Stimulated activated CD8-positive, alpha-beta memory T cell treated with anti-CD3 and anti-CD28 coated beads, Interleukin-4, amount 100 ng/mL, for 1 hour (primary cell): ENCODE measurements at places on chromosomes 5 and 9.

GRCh38 chr9:93132946-93133680, 938 bp downstream of the NINJ1 start:
- no peak for DNase-seq

DNA sequence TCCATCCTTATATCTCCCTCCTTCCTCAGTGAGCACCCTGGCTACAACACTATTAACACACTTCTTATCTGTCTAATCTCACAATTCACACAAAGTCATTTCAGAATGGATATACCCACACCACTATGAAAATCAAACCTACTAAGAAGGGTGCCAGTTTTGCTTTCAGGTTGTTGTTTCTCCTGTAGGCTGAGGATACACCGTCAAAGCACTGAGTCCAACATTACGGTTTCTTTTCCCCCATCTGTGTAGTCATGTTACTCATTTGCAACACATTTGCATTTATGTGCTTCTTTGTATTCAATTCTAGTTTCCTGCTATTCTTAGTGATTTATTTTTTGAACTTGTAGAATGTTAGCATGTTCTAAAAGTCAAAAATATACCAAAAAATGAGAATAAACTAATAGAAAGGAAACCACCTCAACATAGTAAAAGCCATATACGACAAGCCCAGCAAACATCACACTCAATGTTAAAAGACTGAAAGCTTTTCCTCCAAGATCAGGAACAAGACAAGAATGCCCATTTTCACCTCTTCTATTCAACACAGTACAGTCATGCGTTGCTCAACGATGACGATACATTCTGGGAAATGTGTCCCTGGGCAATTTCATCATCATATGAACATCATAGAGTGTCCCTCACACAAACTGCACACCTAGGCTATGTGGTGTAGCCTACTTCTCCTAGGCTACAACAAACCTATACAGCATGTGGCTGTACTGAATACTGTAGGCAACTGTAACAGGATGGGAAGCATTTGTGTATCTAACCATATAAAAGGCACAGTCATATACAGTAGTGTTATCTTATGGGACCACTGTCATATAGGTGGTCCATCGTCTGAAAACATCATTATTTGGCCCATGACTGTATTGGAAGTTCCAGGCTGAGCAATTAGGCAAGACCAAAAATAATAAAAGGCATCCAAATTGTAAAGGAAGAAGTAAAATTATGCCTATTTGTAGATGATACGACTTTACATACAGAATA, 6.3 kb downstream of the ROR2 start:
- no peak for DNase-seq

DNA sequence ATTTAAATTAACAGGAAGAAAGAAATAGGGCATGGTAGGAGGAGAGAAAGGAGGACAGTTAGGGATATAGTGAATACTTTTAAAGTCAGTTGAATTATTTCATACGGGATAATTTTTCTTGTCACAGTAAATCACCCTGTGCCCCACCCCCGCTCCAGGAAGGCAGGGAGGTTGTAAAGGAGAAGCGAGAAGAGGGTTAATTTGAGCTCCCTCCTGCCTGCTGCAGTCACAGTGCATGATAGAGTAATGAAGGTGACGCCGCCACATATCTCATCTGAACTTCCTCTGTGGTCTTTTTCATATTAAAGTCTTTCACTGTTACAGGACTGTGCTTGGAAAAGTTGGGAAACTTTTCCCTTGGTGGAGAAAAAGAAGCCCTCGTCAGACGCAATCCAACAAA, 896 bp upstream of the PCSK5 start:
- no peak for DNase-seq

DNA sequence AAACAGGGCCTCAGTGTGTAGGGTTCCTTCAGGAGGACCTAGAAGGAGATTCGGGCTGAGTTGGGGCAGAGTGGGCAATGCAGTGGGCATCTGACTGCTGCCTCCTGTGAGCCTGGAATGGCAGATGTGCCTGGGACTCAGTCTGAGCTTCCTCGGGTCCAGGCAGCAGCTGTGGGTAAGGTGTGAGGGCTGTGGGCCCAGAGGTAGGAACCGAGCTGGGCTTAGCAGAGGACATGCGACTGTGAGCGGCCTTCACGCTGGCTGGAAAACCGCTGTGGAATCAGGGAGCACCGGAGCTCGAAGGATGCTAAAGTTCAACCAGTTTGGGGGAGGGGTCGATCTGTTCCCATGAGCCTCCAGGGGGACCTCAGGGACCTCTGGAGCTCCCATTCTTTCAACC, 137.0 kb downstream of the PAX5 start:
- no peak for DNase-seq

GRCh38 chr5:141003031-141003430, 36.8 kb downstream of the PCDHAC2 start:
- DNase-seq: no peak

- DNase-seq: no peak
Observed at GRCh38 chr5:76450054-76450453, 47.0 kb downstream of the IQGAP2 start.

- DNase-seq: no peak
Observed at GRCh38 chr5:98204798-98205197, 568.7 kb upstream of the RGMB start.

GRCh38 chr5:72452515-72453245, 54.5 kb downstream of the ZNF366 start:
- no peak for DNase-seq

DNA sequence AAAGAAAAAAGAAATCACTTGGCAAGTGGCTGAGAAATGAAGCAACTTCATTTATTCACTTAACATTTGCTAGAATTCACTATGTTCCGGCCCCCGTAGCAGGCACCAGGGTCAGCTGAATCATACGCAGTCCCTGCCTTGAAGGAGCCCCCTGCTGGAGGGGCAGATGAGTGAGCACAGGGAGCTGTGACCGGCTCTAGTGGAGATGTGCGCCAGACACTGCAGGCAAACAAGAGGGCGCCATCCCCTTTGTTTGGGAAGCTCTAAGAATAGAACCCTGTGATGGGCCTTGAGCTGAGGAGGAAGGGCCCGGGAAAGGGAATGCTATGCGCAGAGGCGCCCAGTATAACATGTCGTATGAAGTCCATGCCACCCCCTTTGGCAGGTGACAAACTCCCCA, 20.2 kb upstream of the RPL26L1 start:
- DNase-seq: no peak

DNA sequence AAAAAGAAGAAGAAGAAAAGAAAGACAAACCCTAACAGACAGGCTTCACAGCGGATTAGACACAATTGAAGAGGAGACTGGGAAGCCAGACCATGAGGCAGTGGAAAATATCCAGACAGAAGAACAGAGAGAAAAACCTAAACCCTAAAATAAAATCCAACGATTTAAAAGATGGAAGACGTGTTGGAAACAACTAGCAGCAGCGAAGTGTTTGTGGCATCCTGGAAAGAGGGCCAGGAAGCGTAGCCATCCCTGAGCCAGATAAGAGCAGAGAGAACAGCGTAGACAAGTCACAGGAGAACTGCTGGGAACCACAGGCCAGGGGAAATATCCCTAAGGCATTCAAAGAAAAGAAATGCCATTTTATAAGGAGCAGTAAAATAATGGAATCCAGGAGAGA, 39.7 kb upstream of the NKD2 start:
- DNase-seq: no peak

GRCh38 chr5:145858959-145859358, 13.9 kb downstream of the GRXCR2 start:
- DNase-seq: no peak

DNA sequence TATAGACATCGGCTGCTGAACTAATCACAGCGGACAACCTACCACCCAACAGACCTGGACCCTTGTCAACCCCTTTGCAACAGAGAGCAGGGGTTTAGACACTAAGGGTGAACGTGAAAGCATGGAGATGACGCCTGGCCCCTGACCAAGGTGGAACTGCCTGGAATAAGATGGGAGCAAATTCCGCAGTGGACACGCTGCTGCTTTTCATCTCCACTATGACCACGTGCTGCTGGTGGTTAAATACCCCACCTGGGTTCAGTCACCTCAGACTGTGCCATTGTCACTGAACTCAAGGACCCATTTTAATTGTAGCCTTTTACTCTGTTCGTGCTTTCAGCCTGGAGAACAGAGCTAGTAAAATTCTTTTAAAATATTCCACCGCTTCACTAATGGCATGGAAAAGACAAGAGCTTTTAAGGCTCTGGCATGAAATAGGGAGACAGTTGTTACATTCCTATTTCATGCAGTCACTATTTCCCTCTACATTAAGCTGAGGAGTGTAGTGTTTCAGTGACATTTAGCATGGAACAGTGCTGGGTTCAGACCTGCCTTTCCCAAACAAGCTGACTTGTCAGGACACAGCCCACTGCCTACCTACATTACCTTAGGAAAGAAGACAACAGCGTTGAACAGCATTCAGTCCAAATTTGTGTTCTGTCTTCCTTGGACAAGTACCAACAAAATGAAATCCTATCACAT, 96.8 kb downstream of the ANKRD18B start:
- no peak for DNase-seq

GRCh38 chr5:32889078-32889477, 178.0 kb downstream of the NPR3 start:
- no peak for DNase-seq

DNA sequence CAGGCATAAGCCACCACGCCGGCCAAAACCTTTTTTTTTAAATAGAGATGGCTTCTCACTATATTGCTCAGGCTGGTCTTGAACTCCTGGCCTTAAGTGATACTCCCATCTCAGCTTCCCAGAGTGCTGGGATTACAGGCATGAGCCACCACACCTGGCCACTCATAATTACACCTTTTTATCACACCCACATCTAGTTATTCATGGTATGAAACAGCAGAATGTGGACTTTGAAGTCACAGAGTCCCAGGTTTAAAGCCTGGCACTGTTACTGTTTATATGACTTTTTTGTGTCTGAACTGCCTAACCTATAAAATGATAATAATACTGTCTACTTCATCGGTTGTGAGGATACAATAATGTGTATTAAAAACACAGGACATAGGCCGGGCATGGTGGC, 23.1 kb downstream of the ZNF346 start:
- DNase-seq: no peak

- DNase-seq: no peak
Observed at GRCh38 chr9:137030006-137030405, 1.9 kb downstream of the FUT7 start.

DNA sequence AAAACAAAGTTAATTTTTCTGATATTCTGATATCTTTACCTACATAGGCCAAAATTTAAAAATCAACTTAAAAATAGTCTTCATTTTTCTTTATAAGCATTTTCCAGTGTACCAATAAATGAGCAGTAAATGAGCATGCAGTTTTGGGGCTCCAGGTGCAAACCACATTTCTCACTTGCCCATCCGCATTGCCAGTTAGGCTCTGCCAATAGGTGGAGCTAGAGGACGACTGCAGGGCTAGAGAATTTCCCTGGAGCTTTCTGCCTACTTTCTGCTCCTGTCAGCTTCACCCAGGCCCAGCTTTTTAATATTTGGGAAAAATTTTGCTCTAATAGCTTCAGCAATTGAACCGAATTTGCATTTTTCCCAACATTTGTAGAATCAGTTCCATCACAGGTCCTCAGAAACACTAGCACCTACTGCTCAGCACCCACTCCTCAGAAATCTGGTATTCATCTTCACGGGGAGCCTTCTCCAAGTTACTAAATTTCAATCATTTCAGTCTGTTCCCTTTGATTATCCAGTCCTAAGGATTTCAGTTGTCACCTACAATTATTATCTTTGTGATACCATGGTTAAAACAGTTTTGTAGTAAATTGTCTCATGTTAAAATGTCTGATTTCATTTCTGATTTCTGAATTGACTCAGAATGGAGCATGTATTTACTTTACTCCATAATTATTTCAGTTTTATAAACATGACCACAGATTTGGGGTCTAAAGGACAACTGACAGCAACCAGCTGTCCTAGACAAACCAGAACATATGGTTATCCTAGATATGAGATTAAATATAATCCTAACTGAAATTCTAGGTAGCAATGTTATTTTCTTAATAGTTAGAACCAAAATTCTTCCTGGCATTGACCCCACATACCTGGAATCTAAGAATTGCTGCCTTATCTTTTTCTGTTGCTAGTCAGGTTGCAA, 104.6 kb upstream of the FAM174A start:
- DNase-seq: no peak

DNA sequence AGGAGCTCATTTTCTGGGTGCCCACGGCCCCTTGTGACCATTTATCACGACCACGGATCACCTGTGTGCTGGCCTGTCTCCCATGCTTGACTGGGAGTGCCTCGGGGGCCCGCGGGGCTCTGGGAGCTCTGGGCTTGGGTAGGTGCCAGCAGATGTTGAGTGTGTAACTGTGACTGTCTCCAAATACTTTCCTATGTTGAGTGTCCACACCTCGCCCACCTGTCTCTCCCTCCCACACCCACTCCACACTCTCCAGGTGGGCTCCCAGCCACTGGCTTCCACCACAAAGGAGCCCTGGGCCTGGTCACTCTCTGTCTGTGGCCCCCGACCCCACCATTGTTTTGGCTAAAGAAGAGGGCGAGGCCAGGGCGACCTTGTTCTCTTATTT, 196.4 kb downstream of the CDK5RAP2 start:
- DNase-seq: no peak

DNA sequence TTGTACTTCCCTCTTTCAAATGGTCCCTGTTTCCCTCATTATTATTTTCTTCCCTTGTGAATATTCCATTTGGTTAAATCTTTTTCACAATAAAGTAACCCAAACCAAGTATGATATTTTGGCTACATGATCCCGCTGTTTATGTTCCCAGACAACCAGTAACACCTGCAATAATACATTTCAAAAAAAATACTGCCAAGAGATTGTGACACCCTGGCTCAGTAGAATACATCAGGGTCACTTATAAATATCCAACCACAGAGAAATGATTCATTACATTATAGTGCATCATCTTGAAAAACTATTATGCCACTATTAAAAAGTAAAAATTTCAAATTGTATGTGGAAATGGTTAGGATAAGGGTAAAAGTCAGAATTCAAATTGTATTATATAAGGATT, 7.2 kb upstream of the OXCT1 start:
- DNase-seq: no peak

DNA sequence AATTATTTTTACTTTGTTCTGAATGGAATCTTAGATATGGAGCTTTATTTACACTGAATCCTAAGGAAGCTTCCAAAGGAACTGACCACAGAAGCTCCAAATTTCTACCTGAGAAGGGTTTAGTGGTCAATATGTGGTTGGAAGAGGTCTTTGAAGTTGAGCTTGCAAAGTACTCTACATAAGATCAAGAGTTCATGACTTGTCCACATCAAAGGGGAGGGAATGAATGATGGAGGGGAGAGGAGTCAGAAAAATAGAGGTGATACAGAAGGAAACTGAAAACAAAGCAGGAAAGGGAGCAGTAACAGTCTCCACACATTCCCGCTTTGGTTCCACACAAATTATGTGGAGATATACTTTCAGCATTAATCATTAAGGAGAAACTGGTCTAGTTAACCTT, 450.9 kb downstream of the HINT1 start:
- DNase-seq: no peak

DNA sequence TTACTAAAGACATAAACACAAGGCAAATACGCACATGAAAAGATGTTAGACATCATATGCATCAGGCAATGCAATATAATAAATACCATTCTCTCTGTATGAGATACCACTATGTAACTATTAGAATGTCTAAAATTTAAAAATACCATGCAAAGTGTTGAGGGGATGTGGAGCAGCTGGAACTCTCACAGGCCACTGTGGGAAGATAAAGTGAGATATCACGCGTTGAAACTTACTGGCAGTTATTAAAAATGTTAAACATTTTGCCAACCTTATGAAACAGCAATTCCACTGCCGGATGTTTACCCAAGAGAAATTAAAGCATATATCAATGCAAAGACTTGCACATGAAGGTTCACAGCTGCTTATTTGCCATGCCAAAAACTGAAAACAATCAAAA, 556.7 kb downstream of the LRRC70 start:
- DNase-seq: no peak

GRCh38 chr5:33691856-33692255, 199.9 kb downstream of the ADAMTS12 start:
- no peak for DNase-seq

- no peak for DNase-seq
Observed at GRCh38 chr5:40682154-40683017, 2.7 kb downstream of the PTGER4 start.
